ENCODE measurements at places on chromosomes 6 and 20.
A peak's percentile ranks its signal among the peaks of the same experiment; 100 is the strongest.

DNA sequence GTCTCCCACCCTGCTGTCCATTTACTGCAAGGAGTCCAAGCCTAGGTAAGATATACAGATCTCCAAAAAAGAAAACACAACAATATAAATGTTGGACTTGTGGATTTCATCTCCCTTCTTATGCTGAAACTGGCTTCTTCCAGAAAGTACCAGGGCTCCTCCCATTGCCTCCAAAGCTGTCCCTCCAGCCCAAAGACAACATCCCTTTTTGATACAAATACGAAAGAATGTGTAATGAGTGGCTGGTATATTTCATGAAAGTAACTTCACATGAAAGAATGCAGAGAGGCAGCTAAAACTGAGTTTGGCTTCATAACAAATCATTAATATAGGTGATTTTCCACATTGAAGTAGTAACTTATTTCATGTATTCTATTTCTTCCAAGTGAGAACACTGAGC lies 7.9 kb downstream of the MAFB start:
- DNase-seq: no peak

GRCh38 chr6:41551086-41551700 lies 5.0 kb downstream of the FOXP4 start:
- DNase-seq: no peak

GRCh38 chr6:121849477-121849876 lies 414.0 kb downstream of the GJA1 start:
- no peak for DNase-seq

DNA sequence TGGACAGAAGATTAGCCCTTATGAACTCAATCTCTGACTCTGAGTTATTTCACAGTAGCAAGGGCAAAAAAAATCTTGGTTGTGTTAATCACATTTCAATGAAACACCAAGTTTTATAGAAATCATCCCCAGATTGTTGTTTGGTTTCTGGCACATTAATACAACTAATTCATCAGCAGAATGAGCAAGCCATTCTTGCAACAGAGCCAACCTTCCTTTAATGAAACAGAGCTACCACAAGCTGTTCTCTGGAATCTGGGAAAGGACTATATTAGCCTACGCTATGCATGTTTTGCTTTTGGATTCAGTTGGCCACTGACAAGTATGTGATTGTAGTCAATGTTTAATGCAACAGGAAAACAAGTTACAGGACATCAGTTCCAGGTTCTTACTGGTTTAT lies 13.8 kb upstream of the POPDC3 start:
- DNase-seq: no peak

DNA sequence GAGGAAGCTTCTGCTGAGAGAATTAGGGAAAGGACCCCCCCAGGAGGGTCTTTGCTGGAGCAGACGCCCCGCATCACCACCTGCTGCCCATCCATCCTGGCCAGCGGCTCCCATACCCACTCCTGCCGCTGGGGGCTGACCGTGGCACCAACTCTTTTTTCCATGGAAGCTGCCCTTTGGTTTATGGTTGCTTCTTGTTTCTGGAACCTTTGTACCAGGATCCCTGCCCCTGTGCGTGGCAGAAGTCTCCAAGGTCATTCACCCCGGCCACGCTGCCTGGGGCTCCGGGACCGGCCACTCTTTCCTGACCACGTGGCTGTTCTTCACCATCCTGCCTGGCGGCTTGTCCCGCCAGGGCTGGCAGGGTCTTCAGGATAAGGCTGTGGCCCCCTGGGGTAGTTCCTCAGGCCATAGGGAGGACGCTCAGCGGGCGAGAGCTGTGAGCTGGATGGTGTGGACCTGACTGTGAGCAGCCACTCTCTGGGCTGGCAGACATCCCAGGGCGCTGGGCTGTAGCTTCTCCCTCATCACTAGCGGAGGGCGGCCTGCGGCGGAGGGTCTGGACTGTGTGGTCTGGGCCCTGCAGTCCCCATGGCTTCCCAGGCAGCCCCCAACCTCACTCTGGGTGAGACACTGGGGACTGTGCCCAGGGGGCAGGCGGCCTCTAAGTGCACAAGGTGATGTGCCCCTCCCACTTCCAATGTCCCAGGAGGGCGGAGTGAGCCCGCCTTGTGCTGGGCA lies 22.8 kb upstream of the RBBP8NL start:
- DNase-seq: no peak

DNA sequence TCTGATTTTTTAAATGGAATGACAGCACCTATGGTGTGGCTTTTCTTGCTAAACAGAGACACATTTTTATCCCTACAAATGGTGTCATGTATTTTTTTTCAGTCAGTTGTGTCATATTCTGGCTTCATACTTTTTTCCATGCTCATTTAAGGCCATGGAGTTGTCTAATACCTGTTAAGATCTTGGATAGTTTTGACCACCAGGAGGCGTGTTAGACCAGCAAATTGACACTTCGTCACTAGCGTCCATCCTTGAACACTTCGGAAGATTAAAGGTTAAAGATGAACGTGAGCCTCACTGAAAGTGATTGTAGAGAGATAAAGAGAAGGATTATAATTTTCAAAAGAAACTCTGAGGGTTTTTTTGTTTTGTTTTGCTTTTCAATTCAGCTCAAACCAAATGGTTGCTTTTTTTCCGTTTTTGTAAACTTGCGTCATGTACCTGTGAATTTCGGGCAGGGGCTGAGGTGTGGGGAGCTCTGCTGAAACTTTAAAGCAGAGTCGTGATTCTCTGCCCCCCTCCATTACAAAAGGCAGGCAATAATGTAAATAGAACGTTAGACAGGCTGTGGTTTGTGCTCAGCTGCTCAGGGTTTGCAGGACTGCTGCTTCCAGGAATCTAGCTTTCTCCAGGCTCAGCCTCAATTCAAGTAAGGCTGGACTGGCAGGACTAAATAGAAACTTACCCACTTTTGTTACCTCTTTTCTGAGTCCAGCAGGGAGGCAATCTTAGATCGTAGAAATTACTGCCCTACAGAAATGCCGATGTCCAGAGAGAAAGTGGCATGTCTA lies 245.1 kb downstream of the FOXA2 start:
- DNase-seq: peak; percentile 26

Measured in SK-N-MC (cell line).